Esophagus muscularis mucosa (tissue), 4 donors: ENCODE measurements at places on chromosomes 6 and 20.

GRCh38 chr6:32738126-32738525 lies 3.1 kb upstream of the HLA-DQA2 start:
- no peak for DNase-seq

DNA sequence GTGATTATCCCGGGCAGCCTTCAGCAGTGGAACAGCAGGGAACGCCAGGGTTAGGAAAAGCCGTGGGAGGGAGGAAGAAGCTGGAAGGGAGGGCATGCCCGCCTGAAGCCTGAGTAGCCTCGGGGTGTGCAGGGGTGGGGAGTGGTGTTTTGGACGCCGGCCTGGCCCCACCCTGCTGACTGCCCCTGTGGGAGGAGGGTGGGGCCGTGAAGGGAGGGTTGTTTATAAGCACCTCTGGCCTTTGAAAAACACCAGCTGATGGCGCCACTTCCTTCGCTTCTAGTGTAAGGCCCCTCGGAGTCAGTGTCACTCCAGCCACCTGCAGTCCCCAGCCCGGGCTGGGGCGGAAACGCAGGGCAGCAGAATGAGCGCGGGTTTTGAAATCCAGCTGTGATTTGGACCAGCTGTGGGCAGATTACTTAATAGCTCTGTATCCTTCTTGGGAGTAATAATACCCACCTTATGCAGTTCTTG lies 52.8 kb upstream of the BMP6 start:
- DNase-seq = no peak

DNA sequence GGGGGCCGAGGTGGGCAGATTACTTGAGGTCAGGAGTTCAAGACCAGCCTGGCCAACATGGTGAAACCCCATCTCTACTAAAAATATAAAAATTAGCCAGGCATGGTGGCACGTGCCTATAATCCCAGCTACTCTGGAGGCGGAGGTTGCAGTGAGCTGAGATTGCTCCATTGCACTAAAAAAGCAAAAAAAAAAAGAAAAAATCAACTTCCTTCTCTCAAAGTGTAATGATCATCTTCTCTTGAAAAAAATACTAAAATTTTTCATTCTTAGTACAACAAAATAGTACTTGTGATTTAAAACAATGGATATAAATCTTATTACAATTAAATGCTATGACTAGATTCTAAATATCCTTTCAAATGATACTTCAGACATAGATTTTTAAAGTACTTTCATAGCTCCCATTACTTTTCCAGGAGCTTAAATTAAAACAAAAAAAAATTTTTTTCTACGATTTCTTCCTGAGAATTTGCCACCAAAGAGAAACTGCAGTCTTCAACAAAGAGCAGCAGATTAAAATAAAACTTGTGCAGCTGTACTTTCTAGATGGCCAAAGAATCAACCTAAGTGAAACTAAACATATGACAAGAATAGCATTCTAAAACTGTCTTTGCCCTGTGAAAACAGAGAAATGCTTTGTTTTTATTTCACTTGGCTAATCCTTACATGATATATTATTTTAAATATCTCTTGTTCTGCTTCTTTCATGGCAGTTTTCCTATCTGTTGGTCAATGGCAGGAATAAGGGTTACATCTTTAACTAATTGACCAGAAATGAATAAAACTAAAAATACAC lies 75.2 kb downstream of the MAP3K5 start:
- no peak for DNase-seq

DNA sequence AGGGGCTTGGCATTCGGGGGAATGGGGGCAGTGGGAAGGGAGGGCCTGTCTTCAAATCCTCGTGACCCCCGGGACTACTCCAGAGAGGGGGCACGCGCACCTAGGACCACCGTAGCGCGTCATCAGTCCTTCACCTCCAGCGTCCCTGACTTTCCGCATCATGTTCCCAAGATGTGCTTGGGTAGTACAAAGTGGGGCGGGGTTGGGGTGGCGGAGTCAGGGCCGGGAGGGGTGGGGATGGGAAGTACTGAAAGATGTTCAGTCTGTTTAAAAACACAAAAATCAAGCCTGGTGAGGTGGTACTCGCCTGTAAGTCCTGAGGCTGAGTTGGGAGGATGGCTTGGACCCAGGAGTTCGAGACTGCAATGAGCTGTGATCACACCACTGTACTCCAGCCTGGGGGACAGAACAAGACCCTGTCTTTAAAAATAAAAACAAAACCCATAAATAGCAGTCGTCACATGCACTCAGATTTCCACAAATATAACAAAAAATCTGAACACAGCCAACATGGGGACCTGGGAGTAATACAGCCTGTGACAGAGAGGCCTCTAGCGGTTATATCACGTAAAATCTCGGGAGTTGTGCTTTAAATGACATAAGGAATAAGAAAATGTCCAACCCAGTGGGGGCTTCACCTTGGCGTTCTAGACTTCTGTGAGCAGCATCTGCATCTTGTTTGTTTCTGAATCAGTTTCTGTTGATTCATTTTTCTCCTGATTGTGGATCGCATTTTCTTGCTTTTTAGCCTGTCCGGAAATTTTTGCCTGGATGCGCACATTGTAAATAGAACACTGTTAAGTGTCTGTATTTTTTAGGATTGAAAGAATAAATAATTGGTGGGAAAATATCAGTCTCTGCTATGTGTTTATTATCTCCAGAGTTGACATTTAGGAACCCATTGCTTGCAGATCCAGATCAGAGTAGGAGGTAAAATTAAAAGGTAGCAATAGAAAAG lies 698 bp upstream of the LRP11 start:
- no peak for DNase-seq

DNA sequence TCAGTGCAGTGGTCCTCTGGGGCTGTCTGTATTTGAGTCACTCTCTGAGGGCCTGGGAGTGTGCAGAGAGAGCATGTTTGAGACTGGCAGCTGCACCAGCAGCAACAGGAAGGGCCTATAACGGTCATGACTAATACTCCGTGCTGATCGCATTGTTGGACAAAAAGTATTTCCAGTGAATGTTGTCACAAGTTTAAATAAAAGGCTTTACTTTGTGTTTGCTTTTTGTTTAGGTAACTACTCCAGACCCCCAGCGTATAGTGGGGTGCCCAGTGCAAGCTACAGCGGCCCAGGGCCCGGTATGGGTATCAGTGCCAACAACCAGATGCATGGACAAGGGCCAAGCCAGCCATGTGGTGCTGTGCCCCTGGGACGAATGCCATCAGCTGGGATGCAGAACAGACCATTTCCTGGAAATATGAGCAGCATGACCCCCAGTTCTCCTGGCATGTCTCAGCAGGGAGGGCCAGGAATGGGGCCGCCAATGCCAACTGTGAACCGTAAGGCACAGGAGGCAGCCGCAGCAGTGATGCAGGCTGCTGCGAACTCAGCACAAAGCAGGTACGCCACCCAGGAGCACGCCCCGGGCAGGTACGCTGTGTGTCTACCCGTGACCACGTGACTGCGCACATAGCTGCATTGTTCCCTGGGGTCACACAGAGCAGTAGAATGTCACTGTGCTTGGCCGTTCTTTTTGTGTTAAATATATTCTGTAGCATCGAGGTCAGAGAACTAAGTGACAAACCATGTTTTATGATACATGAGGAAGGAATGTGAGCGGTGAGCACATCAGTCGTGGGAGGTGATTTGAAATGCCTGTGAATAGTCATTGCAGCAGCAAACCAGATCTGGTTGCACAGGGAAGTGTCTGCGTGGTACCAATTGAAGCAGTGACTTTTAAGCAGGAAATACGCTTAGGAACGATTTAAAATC lies 174.7 kb downstream of the TMEM242 start:
- no peak for DNase-seq

DNA sequence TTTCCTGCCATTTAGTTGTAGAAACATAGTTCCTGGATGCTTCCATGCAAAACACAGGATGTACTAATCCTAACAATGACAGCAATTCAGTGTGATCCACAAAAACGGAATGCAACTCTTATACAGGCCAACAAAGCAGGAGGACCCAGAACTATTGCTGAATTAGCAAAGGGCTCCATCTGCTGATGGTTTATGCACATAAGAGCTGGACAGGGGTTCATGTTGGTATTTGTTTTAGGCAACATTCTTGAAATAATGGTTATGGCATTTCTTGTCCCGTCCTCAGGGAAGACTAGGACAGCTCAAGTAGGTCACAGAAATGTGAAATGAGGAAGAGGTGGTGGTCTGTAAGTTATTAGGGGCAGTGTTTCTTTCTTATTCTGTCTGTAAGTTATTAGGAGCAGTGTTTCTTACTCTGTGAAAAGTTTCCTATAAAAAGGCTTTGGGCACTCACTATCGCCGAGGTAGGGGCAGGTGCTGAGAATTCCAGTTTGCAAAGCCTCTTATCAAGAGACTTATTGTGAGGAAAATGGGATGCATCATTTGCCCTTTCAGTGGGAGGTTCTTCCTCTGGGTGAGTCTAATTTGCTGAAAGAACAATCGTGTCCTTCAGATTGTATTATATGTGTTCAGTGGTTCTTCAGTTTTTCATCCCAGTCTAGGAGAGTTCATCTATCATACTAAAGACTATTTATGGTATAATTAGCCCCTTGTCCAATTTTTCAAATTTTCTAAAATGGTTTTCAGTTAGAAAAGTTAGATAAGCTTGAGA lies 171.1 kb downstream of the MCHR2 start:
- no peak for DNase-seq

DNA sequence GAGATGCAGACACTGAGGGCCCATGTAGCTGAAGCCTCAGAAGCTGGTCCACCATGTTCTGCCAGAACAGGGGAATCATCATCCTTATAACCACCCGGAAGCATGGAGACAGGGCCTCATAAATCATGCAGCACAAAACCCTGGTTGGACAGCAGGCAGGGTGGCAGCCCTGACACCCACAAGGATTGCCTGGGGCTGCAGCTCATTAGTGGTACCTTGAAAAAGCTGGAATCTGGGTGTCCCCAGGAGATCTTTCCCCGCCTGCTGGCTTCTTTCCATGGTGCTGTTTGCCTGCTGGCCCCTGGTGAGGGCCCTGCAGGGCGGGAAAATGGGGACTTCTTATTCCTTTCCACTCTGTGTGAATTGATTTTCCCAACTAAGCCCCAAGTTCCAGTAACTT lies 50.6 kb upstream of the GGTLC1 start:
- no peak for DNase-seq

- peak; percentile 26 for DNase-seq
These were observed 143.9 kb upstream of the SHLD1 start for GRCh38 chr20:5606350-5606749.

DNA sequence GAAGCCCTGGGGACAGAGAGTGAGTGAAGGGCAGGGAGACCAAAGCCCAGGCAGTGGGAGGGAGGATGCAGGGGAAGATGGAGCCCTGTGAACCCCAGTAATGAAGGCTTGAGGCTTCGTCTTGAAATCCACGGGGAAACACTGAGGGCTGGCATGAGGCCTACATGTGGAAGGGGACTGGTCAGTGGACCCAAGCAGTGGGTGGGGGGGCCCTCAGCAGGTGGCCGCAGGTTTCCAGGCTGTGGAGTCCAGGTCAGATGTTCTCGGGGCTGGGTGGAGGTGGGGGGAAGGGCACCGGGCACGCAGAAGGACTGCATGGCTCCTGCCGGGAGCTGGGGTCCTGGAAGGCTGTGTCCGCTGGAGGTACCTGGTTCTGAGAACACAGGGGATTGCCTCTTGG lies 2.7 kb upstream of the CD93 start:
- DNase-seq = no peak
